NCI-H1105 (cell line): ENCODE measurements at places on chromosomes 5 and 9.
A peak's percentile ranks its signal among the peaks of the same experiment; 100 is the strongest.

DNA sequence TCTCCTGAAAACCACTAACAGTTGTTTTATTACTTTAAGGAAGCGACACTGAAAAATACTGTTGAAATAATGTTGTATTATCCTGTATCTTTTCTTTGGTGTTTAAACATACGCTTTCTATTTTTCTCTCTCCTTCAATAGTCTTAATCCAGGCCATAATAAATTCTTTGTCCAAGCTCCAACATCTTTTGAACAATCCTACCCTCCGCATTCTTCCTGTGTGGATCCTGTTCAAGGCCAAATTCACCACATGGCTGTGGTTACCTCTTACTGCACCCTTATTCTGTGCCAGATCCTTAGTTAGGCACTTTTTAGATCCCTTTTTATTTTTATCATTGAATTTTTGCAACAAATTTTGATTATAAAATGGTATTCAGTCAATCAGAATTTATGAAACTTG is 1691.5 kb downstream of the MAT2B start:
- DNase-seq, result no peak

DNA sequence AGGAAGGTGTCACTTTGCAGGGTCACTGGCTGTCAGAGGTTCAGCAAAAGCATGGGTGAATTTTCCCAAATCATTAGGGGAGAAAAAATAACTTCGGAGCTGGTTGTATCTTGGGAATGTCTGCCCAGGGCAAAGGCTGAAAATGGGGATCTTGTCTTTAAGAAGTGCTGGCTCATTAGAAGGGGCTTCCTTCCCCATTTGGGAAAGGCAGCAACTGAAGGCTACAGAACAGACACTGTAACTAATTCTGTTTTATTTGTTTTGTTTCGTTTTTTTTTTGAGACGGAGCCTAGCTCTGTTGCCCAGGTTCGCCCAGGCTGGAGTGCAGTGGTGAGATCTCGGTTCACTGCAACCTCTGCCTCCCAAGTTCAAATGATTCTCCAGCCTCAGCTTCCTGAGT is 70.3 kb upstream of the PCA3 start:
- no peak for DNase-seq

DNA sequence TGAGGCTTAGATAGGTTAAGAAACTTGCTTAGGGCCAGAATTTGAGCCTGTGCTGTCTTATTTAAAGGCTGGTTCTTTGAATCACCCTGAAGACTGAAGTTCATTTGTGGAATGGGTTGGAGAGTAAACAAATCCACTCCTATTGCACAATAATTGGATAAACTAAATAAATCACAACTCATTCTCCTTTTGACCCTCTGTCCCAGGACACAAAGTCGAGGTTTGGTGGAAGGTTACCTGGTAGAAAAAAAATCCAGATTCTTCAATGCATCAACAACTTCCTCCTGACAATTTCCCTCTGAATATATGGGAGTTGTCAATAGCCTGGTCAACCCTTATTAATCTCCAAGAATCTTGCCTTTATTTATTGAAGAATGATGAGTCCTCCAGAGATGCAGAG is 28.9 kb downstream of the TBC1D2 start:
- no peak for DNase-seq

DNA sequence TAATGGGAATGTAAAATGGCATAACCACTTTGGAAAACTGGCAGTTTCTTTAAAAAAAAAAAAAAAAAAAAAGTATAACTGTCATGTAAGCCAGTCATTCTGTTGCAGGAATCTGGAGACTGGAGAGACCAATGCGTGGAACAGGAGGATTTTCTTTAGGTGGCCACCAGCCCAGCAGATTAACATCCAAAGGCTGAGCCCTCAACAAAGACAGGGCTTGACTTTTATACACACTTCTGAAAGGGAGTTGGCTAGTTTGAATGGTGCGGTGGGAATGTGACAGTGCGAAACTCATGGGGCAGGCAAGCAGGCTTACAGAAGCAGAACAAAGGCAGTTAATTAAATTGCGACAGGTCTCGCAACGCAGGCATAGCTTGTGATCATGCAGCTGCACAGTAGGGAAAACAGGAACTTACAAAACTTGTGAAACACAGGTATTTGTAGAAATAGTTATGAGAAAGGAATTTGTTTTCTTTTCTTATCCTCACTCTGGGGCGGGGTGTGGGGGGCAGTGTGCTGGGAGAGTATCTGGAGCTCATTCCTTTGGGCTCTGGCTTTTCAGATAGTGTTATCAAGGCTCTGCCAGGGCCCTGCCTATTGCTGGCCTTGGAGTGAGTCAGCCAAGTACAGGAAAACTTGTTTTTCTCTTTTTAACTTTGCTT is 12.0 kb downstream of the UIMC1 start:
- DNase-seq, result no peak

DNA sequence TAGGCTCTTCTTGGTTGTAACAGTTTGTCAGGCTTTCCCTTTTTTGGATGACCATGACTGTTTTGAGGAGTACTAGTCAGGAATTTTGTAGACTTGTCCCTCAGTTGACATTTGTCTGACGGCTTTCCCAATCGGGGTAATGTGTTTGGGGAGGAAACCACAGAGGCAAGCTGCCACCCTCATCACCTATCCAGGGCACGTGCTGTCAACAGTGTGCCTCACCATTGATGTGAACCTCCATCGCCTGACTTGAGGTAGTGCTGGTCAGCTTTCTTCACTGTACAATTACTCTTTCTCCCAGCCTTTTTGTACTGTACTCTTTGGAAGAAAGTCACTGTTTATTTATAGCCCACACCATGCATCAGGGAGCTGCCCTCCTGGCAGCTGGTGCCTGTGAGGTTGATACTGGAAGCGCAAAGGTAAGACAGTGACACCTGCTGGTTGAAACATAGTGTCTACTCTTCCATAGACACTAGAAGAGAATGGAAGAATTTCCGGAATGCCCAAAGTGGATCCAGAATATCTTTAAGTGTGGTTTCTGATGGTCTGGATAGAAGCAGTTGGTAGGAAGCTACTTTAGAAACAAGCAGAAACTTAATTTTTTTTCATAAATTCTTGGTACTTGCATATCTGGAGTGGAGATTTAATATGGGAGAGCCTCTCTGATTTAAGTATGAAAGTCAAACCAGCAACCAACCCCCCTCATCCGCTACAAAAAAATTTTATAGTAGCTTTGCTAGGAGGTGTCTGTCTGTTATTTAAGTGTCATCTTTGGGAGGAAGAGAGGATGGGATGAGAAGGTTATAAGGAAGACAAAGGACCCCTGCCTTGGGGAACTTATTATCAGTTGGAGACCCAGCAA is 69.3 kb downstream of the SNX30 start:
- DNase-seq, result peak; percentile 27

DNA sequence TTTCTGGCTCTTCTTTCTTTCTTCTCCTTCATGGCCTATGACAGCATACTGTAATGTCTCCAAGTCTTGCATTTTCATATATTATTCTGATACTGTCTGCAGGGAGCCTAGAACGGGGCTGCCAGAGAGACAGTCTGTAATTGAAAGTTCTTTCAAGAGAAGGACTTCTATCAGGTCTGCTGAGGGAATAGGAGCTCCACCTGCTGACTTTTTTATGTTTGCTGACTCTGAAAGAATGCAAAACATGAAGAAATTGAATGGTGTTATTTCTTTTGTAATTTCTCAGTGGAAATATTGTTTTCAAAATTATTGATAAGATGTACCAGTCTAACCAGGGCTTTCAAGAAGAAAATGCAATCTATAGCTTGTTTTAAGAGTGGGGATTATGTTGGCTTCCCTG is 121.9 kb upstream of the RFX3 start:
- no peak for DNase-seq

- no peak for DNase-seq
Observed at GRCh38 chr5:28710360-28710759, 1672.0 kb upstream of the CDH9 start.

DNA sequence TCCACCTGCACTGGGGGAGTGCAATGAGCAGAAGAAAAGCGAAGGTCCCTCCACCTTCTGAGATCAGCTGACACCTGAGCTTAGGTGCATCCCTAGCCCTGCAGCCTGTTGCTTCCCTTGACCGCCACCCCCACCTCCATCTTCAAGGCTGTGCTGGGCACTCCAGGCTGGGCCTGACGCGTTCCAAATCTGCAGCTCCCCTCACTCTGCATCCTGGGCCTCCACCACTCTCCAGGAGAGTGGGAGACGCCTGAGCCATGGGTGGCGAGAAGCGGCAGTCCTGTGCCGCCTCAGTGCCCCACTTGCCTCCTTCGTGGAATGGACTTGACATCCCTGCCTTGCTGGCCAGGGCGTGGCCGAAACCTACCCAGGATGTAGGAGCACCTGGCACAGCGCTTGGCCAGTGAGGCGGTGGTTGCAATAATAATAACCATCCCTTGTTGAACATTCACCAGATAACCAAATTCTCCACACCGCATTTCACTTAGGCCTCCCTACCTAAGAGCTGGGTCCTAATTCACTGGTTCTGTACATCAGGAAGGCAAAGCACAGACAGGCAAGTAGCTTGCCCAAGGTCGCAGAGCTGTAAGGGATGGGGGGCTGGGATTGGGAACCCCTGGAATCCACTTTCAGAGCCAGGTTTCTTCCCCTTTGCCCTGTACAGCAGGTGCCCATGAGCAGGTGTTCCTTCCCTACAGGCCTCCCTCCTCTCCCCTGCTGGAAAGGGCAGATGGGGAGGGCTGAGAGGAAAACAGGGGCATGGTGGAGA is 11.7 kb downstream of the B4GALT7 start:
- DNase-seq, result no peak

DNA sequence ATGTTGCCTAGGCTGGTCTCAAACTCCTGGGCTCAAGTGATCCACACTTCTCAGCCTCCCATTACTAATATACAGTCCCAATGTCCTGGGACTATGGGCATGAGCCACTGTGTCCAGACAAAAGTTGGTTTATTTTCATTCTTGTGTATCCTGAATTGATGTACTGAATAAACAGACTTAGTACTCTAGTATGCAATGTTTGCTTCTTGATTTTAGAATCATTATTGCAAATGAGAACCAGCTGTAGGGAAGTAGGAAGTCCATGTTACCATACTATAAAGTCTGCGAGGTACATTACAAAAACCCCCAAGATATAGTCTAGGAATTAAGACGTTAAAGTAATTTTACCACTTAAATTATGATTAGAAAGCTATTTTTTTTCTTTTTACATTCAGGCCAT is 334.6 kb upstream of the KLF9 start:
- DNase-seq, result no peak

DNA sequence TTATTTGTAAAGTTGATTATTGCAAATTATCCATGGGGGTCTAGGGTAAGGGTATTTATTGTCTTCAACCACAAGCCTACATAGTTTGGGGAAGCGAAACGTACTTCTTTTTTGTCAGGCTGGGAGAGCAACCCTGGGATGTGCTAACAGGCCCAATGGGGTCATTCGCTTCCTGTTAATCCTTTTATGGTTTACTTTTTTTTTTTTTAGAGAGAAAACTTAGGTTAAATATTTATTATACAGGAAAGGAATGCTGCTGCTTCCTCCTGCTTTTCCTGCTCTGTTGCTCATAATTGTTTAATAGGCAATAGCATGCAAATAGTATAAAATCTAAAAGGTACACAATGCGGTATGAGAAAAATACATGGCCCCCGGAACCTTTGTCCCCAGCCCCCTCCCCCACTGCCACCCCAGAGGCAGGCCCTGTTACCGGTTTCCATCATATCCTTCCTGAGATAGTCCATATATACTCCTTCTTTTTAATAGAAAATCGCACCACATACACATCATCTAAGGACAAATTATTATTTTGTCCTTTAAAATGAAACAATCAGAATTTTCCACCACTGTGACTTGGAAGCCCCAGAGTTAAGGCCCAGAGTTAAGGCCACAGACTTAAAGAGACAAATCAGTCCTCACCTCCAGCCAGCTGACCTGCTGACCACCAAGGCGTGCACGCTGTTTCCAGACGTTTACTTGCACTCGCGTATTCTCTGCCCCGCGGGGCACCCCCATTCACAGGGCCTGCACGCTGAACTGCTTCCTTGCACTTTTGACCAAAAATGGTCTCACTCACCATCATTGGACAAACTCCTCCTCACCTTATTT is 83.9 kb downstream of the NDFIP1 start:
- DNase-seq, result no peak

- no peak for DNase-seq
Observed at GRCh38 chr5:119292701-119293515, 62.9 kb upstream of the TNFAIP8 start.

DNA sequence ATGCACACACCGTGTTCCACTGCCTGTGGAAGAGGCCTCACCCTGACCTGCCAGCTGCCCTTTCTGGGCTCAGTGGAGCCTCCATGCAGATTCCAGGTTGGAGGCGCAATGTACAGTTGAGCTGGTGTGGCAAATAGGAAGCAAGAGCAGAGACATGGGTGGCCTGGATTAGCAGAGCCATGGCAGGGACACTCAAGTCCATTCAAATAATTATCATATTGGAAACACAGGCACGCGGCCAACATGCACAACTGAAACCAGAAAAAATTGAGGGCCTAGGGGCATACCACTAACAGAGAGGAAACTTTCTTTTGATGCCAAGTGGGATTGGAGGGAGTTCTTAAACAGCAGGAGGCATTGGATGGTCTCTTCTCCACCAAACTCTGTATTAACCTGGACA is 35.8 kb downstream of the OTULINL start:
- no peak for DNase-seq

DNA sequence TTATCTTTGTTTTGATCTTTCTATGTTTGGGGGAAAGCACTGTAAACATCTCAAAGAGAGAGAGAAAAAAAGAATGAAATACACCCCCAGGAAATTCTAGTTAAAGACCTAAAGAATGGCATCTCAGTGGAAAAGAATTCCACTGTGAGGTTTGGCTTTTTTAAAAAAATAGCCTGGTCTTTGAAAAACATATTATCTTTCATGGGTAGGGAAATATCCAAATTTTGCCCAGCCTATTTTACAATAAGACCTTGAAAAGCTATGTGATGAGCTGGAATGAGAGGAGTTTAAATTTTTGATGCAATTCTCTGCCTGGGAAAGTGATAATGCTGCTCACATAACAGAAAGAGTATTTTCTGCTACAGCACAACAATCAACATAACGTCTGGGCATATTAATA is 348.1 kb upstream of the WWC1 start:
- DNase-seq, result no peak

DNA sequence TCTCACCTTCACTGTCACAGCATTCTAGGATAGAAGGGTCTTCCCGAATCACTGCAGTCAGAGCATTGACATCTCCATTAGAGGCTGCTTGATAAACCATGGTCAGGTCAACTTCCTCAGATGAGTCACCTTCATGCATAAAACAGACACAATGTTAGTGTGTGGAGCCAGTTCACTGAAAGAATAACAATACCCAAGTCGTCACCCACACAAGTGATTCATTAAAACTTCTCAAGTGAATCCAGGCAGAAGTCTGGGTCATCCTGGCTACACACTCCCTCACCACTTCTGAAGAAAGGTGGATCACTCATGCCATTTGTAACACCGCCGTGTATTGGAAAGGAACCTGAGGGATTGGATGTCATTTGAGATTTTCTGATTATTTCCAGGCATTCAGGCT is 49.6 kb downstream of the ANKRD55 start:
- DNase-seq, result no peak

GRCh38 chr9:14159440-14160216 is 154.3 kb downstream of the NFIB start:
- DNase-seq, result no peak

- DNase-seq, result peak; percentile 73
Observed at GRCh38 chr9:2570615-2571479, 50.7 kb upstream of the VLDLR start.

GRCh38 chr9:68852941-68853340 is 147.9 kb downstream of the PIP5K1B start:
- no peak for DNase-seq

- no peak for DNase-seq
Observed at GRCh38 chr5:123147741-123148140, 58.7 kb downstream of the PRDM6 start.
